ENCODE measurements at places on chromosomes 6 and 20.

DNA sequence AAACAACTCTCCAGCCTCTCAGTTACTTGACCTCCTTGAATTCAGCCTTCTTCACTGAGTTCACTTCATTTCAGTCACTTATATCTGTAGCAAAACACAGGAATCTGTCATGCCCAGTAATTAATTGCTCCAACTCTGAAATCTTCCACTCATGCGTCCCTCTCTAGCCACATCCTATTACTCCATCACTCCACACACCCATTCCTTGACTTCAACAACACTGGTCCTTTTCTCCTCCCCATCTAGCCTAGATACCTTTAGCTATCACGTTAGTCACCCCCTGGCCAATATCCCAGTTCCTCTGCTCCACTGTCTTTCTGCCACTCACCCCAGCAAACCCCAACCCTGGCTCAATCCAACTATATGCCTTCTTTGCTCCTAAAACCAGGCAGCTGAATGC is 7.7 kb downstream of the ZHX3 start:
- peak; percentile 61 for DNase-seq

DNA sequence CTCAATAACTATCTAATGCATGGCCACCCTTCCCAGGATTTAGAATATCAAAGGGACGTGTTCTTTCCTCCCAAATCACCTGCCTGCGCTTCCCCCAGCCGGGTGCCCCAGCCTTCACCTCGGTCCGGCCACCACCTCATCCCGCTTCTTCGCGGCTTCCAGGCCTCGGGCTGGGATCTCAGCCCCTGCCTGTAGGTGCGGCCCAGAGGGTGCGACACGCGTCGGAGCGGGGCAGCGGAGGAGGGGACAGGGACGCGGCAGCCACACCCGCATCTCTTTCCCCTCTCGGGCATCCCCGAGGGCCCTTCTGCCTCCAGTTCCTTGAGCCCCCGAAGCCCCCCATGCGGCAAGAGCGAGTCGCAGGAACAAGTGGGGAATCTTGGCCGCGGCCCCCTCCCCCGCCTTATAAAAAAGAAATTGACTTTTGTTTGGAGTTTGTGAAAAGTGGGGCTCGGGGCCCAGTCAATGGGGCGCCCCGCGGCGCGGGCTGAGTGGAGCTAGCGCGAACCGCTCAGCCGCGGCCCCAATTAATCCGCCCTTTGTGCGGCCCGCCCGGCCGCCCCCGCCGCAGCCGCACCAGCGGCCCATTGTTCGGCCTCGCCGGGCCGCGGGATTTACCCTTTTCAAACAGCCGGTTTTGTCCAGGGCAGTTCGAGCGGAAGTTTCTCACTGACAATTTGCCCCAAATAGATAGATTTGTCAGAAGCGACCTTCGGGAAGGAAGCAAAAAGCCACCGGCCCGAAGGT is 8.4 kb upstream of the NR2E1 start:
- DNase-seq, result no peak

DNA sequence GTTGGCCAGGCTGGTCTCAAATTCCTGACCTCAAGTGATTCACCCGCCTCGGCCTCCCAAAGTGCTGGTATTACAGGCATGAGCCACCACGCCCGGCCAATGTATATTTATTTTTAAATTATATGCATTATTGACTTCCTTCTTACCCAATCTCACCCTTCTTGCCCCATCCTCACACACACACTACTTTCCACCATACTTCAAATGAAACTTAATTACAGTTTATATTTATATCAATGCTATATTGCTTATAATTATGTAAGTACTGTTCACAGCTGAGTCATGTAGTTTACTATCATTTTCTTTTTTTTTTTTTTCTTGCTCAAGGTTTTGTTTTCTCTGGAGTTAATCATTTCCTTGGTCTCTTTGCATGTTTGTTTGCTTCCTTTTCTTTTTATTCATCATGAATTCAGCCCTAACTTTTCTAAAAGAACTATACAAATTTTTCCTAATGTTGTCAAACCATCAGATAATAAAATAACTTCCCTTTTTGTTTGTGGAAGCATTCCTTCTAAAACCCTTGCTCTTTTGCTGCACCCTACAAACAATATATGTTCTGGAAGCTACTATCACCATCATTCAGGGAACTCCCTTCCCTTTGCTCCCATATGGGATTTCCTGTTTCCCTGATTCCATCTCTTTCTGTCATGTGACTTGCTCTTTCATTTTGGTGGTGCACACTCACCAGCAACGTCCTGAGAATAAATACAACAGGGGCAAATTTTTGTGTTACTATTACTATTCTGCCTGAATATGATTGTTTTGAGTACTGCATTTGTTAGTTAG is 201.7 kb upstream of the SASH1 start:
- no peak for DNase-seq

DNA sequence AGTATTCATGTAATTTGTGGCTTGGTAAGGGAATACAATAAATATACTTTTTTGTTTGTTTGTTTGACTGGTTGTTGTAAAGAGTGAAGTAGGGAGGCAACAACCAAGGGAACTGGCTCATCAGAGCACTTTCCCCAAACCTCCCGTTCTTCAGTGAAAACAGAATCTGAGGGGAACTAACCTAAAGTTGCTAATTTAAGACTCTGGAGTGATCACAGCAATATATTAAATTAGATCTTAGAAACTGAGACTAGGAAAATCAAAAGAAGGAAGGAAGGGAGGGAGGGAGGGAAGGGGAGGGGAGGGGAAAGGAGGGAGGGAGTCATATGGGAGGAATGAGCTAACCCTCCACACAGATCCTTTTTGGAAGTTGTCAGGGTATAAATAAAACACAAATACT is 144.9 kb downstream of the SYNDIG1 start:
- DNase-seq, result no peak

- no peak for DNase-seq
Observed at GRCh38 chr6:134730013-134730412, 219.9 kb downstream of the ALDH8A1 start.

- DNase-seq, result no peak
Observed at GRCh38 chr6:105781248-105781647, 304.9 kb upstream of the PRDM1 start.

GRCh38 chr6:80527552-80528052 is 421.1 kb downstream of the BCKDHB start:
- no peak for DNase-seq

DNA sequence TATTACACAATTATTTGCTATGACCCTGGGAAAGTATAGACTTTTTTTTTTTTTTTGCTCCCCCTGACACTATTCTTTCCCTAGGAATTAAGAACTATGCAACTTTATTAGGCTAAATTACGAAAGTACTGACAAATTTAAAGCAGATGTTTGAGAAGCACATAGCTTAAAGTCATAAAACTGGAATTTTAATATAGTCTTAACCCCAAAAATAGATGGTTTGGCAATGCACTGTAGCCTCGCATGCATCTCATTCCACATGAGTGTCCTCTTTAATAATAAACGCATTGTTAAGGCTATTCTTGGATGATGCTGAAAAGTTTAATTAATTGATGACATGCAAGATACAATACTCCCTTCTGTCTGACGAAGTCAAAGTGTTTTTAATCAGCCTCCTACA is 49.3 kb downstream of the TBC1D7 start:
- DNase-seq, result no peak

- DNase-seq, result no peak
Observed at GRCh38 chr6:35500782-35501181, 3.9 kb upstream of the TEAD3 start.

GRCh38 chr6:106279179-106279578 is 46.4 kb downstream of the ATG5 start:
- DNase-seq, result no peak

- DNase-seq, result no peak
Observed at GRCh38 chr6:53112871-53113270, 35.8 kb downstream of the GCM1 start.

All from H54 (cell line).